Large intestine (tissue), 12 donors: ENCODE measurements at places on chromosomes 16 and 17.

DNA sequence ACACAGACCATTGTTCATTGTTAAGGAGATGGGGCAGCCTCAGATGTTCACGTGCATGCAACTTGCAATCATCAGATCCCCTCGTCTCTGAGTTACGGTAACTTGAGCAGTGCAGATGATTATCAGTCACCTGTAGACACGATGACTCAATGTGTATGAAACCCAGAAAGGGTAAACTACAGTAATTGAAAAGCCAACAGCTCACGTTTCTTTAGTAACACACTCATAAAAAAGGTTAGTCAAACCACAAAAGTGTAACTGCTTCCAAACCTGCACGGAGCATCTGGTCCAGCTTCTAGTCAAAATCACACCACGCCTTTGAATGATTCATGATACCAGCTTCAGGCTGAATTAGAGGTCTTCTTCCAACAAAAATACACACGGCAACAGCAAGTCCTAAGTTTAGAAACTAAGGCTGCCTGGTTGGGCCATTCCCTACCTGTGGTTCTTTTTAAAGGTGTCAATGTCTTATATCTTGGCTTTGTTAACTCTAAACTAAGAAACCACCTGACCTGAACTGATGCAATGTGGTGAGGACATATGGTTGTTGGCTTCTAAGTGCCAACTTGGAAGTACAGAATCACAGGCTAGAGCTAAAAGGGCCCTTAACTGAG is 32.3 kb downstream of the GRB7 start:
- H3K36me3 ChIP-seq, result no peaks in the 10 kb centered on the region
- no peak overlapping the region for H3K27ac ChIP-seq
- peaks cover 6% of the 10 kb centered on the region for H3K27me3 ChIP-seq
- no peaks in the 10 kb centered on the region for H3K4me1 ChIP-seq
- H3K4me3 ChIP-seq, result no peak overlapping the region
- no peak for DNase-seq

- no peak overlapping the region for H3K27ac ChIP-seq
- H3K4me3 ChIP-seq, result no peak overlapping the region
- DNase-seq, result no peak
- H3K27me3 ChIP-seq, result no peaks in the 10 kb centered on the region
These were observed 20.7 kb upstream of the CBX4 start for GRCh38 chr17:79859676-79860615.

- H3K27ac ChIP-seq, result no peak overlapping the region
- no peaks in the 10 kb centered on the region for H3K27me3 ChIP-seq
- no peaks in the 10 kb centered on the region for H3K4me1 ChIP-seq
- no peak for DNase-seq
These were observed 42.0 kb downstream of the GOSR1 start for GRCh38 chr17:30519166-30519565.

GRCh38 chr16:78686601-78687000 is 587.1 kb downstream of the WWOX start:
- H3K4me1 ChIP-seq, result no peaks in the 10 kb centered on the region
- H3K4me3 ChIP-seq, result no peak overlapping the region
- peaks cover 3% of the 10 kb centered on the region for H3K27me3 ChIP-seq
- DNase-seq, result no peak

- peaks cover under 1% of the 10 kb centered on the region for H3K27me3 ChIP-seq
- no peak for DNase-seq
- H3K4me1 ChIP-seq, result peaks cover under 1% of the 10 kb centered on the region
- H3K36me3 ChIP-seq, result no peaks in the 10 kb centered on the region
- no peak overlapping the region for H3K4me3 ChIP-seq
These were observed 30.9 kb upstream of the HLF start for GRCh38 chr17:55233840-55234239.

DNA sequence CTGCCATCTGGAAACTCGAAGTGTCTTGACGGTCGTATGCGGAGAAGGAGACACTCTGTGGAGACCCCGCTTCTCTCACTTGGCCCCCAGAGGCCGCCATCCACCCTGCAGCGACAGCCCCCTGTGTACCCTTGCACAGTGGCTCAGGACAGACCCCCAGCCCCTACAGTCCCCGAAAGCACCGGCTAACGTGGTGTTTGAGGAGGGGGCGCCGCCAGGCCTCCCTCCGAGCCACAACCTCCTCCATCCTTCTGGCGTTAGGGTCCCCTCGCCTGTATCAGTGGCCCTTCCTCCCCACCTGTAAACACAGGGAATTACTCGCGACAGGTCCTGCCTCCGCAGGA is 73.6 kb downstream of the LMF1 start:
- H3K27ac ChIP-seq, result no peak overlapping the region
- no peak overlapping the region for H3K4me3 ChIP-seq
- H3K27me3 ChIP-seq, result no peaks in the 10 kb centered on the region
- H3K4me1 ChIP-seq, result no peaks in the 10 kb centered on the region
- no peaks in the 10 kb centered on the region for H3K36me3 ChIP-seq

GRCh38 chr16:57600952-57601580 is 27.4 kb upstream of the ADGRG1 start:
- no peak for DNase-seq
- no peaks in the 10 kb centered on the region for H3K36me3 ChIP-seq
- H3K27ac ChIP-seq, result no peak overlapping the region
- no peaks in the 10 kb centered on the region for H3K27me3 ChIP-seq

DNA sequence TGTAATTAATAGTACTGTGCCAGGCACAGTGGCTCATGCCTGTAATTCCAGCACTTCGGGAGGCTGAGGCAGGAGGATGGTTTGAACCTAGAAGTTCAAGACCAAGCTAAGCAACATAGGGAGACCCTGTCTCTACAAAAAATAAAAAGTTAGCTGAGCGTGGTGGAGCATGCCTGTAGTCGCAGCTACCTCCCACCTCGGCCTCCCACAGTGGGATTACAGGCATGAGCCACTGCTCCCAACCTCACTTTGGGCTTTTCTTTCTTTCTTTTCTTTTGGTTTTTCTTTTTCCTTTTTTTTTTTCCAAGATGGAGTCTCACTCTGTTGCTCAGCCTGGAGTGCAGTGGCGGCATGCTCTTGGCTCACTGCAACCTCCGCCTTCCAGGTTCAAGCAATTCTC is 137.8 kb downstream of the MRM1 start:
- peaks cover 9% of the 10 kb centered on the region for H3K27me3 ChIP-seq
- no peaks in the 10 kb centered on the region for H3K4me1 ChIP-seq
- DNase-seq, result no peak
- no peak overlapping the region for H3K27ac ChIP-seq
- no peaks in the 10 kb centered on the region for H3K36me3 ChIP-seq

DNA sequence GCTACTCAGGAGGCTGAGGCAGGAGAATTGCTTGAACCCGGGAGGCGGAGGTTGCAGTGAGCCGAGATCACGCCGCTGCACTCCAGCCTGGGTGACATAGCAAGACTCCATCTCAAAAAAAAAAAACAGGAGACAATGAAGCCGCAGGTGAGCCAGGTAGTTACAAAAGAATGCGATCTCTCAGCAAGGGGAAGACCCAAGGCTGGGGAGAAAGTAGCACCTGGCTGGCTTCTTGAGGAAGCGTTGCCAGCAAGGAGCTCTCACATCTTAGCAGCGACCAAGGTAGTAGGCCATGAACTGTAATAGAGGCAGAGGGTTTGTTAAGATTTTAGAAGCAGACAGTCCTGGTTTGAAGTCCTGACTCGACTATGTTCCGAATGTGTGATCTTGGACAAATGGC is 175.0 kb downstream of the AIPL1 start:
- no peak overlapping the region for H3K27ac ChIP-seq
- DNase-seq, result no peak
- H3K36me3 ChIP-seq, result no peaks in the 10 kb centered on the region
- no peaks in the 10 kb centered on the region for H3K4me1 ChIP-seq

DNA sequence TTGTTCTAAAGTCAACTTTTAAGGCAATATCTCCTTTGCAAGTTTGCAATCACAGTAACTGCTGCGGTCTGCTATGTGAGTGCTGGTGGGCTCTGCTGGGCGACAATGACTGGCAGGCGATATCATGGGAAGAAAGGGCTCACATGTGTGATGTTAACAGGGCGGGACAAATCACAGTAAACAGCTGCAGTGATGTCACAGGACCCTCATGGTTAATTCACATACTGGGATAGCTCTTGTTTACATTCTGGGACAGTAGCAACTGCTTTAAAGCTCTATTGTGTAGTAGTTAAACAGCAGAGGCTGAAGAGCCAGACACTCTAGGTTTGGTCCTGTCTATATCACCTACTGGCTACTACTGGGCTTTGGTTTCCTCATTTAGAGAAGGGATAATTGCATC is 257.2 kb upstream of the ASIC2 start:
- H3K36me3 ChIP-seq, result no peaks in the 10 kb centered on the region
- H3K27me3 ChIP-seq, result peaks cover 21% of the 10 kb centered on the region
- H3K4me3 ChIP-seq, result no peak overlapping the region
- H3K4me1 ChIP-seq, result no peaks in the 10 kb centered on the region
- DNase-seq, result no peak

DNA sequence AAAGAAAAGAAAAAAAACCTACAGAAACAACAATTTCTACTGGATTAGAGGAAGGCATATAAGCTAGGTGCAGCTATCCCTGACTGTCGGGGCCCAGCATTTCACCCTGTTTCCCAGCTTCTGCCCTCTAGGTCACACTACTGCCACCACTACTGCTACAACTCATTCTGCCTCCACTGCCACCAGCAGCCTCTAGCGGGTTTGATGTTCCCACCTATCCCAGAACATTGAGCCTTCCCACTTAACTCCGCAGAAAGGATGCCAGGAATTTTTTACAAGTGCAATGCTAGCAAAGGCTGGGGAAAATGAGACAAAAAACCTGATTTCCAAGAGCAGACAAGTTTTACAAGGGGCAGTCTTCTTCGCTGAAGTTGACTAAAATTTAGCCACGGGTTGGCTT is 10.4 kb downstream of the ADCY9 start:
- no peak overlapping the region for H3K4me3 ChIP-seq
- peaks cover 8% of the 10 kb centered on the region for H3K36me3 ChIP-seq
- H3K4me1 ChIP-seq, result no peaks in the 10 kb centered on the region
- no peak for DNase-seq
- H3K27ac ChIP-seq, result no peak overlapping the region

GRCh38 chr17:79843816-79844800 is 4.9 kb upstream of the CBX4 start:
- peaks cover 41% of the 10 kb centered on the region for H3K27me3 ChIP-seq
- no peak for DNase-seq
- H3K4me1 ChIP-seq, result peaks cover 53% of the 10 kb centered on the region
- H3K4me3 ChIP-seq, result peak overlapping the region; percentile 53
- peak overlapping the region; percentile 97 for H3K27ac ChIP-seq

GRCh38 chr17:51088287-51088686 is 32.4 kb downstream of the SPAG9 start:
- H3K27me3 ChIP-seq, result no peaks in the 10 kb centered on the region
- H3K36me3 ChIP-seq, result no peaks in the 10 kb centered on the region
- H3K27ac ChIP-seq, result no peak overlapping the region
- H3K4me3 ChIP-seq, result no peak overlapping the region
- no peaks in the 10 kb centered on the region for H3K4me1 ChIP-seq

DNA sequence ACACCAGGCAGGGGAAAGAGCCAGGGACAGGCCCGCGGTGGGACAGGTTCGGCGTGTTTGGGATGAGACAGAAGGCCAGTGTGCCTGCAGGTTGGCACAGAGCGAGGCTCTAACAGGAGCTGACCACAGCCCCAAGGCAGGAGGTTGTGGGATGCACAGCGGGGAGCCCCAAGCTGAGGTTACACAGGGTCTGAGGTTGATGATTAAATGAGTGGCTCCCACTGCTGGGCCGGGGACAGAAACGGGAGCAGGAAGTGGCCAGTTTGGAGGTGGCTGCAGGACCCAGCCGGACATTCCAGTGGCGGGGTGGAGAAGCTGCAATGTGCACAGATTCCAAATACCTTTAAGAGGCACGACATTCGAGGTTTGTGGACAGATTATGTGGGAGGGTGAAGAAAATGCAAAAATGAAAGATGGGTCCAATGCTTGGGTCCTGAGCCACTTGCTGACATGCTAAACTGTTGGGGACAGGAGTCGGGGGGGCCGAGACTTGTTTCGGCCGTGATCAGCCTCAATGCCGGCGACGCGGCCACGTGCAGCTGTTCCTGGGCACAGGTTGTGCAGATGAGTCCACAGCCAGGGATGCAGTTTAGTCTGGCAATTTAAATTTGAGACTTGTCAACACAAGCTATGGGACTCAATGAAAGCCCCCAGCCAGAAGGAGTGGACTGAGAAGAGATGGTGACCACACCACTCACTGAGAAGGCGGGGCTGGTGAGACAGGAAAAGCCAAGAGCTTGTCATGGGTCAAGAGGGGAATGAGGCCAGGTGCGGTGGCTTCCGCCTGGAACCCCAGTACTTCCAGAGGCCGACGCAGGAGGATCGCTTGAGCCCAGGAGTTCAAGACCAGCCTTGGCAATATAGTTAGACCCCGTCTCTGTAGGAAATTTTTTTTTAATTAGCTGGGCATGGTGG is 8.7 kb downstream of the ENPP7 start:
- DNase-seq, result no peak
- H3K27me3 ChIP-seq, result no peaks in the 10 kb centered on the region
- peaks cover 32% of the 10 kb centered on the region for H3K36me3 ChIP-seq
- no peak overlapping the region for H3K4me3 ChIP-seq
- peak overlapping the region; percentile 96 for H3K27ac ChIP-seq

- no peaks in the 10 kb centered on the region for H3K36me3 ChIP-seq
- H3K4me1 ChIP-seq, result peaks cover 4% of the 10 kb centered on the region
- H3K27me3 ChIP-seq, result peaks cover 4% of the 10 kb centered on the region
- H3K27ac ChIP-seq, result no peak overlapping the region
- H3K4me3 ChIP-seq, result no peak overlapping the region
- DNase-seq, result no peak
These were observed 94.8 kb downstream of the RTN4RL1 start for GRCh38 chr17:1930337-1930645.

DNA sequence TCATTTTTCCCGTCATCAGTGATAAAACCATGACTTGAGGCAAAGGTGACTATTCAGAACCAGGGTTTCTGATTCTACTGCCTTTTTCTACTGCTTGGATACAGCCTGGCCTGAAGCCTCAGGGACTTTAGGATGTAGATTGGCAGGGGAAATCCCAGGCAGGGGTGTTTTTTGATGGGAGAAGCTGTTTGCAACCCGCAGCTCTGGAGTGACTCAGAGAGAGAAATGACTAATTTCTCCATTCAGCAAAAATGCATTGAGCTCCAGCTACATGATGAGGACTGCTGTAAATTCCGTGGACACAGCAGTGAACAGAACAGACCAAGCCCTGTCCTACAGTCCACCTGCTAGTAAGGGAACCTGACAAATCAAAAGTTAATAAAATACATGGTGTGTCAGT is 560.6 kb downstream of the CDH13 start:
- H3K36me3 ChIP-seq, result no peaks in the 10 kb centered on the region
- no peak overlapping the region for H3K4me3 ChIP-seq
- H3K27me3 ChIP-seq, result no peaks in the 10 kb centered on the region
- H3K27ac ChIP-seq, result no peak overlapping the region
- no peak for DNase-seq

DNA sequence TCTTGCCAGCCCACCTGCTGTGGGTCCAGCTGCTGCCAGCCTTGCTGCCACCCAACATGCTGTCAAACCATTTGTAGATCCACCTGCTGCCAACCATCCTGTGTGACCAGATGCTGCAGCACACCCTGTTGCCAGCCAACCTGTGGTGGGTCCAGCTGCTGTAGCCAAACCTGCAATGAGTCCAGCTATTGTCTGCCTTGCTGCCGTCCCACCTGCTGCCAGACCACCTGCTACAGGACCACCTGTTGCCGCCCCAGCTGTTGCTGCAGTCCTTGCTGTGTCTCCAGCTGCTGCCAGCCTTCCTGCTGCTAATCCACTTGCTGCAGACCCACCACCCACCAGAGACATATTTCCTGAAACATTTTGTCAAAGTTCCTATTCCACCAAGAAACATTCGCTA is 641 bp downstream of the KRTAP9-1 start:
- peaks cover 28% of the 10 kb centered on the region for H3K27me3 ChIP-seq
- DNase-seq, result no peak
- no peak overlapping the region for H3K4me3 ChIP-seq
- H3K27ac ChIP-seq, result no peak overlapping the region
- H3K4me1 ChIP-seq, result no peaks in the 10 kb centered on the region

- no peak overlapping the region for H3K4me3 ChIP-seq
- no peak overlapping the region for H3K27ac ChIP-seq
- peaks cover under 1% of the 10 kb centered on the region for H3K4me1 ChIP-seq
- DNase-seq, result no peak
These were observed 40.1 kb downstream of the NLRC5 start for GRCh38 chr16:57029161-57030160.
